ENCODE measurements at places on chromosomes 5 and 9.
A peak's percentile ranks its signal among the peaks of the same experiment; 100 is the strongest.

- DNase-seq: no peak
Measured at GRCh38 chr5:174187001-174187400, 141.5 kb downstream of the NSG2 start.

- DNase-seq: no peak
Measured at GRCh38 chr9:99859243-99859980, 37.7 kb downstream of the NR4A3 start.

DNA sequence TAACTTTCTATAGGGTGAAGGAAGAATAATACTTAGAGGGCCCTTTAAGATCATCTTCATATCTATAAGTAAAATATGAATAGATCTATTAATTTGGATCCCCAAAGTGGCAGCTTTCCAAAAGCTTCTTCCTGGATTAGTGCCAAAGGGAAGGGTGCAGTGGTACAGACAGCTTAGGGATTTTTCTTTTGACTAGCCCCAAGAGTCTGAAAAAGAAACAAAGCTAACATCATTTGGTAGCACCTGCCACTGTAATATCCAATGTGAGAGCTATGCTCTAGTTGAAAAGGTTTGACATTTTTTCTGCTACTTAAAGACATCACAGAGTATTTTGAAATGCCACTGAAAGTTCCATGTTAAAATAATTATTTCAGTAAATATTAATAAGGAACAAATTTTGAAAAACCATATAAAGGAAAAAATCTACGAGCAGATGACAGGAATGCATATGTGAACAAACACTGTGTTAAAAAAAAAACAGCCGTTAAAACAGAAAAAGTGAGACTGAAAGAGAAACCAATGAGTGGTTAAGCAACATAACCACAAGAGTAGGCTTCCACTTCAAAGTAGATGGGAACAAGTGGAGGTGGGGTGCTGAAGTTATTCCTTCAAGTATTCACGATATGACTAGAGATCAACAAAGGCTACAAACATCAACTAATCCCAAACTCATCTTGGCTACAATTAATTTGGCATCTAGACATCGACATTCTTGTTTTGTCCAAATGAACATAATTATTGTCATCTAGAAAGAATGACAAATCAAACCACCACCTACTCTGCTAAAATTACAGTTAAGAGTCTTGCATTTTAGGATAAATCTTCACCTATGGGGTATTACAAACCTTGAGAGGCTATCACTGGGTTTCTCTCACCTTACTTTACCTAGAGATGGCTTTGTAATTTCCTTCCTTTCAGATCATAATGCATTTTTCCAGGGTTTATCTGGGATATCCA is 137.5 kb downstream of the CPLANE1 start:
- peak; percentile 39 for DNase-seq

GRCh38 chr9:87795178-87795577 is 69.3 kb downstream of the CTSL start:
- DNase-seq: peak; percentile 40

- DNase-seq: no peak
Measured at GRCh38 chr9:132775720-132776119, 102.4 kb downstream of the AK8 start.

Data from KBM-7 (cell line).